ENCODE measurements at places on chromosomes 11 and 22. TPM values are rescaled to one million over a fixed set of nuclear protein-coding genes. Genes with fewer than 3 reads are reported as not detected.

SPDYC gene
- not detected for total RNA-seq

CACNA1I gene
- 2.2 TPM for total RNA-seq

NAALADL1 gene
- total RNA-seq = 14.1 TPM

PAMR1 gene
- total RNA-seq = not detected

CSNK2A3 gene
- total RNA-seq = 1.1 TPM

MAJIN gene
- total RNA-seq = not detected

BIRC3 gene
- total RNA-seq = 208 TPM

PGR gene
- total RNA-seq = not detected

TRIM29 gene
- total RNA-seq = not detected

YPEL4 gene
- total RNA-seq = 0.78 TPM

DDI1 gene
- not detected for total RNA-seq

DEUP1 gene
- total RNA-seq = not detected

ART1 gene
- not detected for total RNA-seq

TRIM49 gene
- not detected for total RNA-seq

KCNK4 gene
- not detected for total RNA-seq

MPPED1 gene
- total RNA-seq = not detected

KIF18A gene
- 20.8 TPM for total RNA-seq

ESRRA gene
- total RNA-seq = 50.8 TPM

OPCML gene
- total RNA-seq = 0.02 TPM

CARD18 gene
- not detected for total RNA-seq

TEF gene
- 4.4 TPM for total RNA-seq

MUC5AC gene
- not detected for total RNA-seq
